NCI-H2081 treated with DMSO at 0.1 percent for 48 hours (cell line): ENCODE measurements at places on chromosomes 13 and 19.

DNA sequence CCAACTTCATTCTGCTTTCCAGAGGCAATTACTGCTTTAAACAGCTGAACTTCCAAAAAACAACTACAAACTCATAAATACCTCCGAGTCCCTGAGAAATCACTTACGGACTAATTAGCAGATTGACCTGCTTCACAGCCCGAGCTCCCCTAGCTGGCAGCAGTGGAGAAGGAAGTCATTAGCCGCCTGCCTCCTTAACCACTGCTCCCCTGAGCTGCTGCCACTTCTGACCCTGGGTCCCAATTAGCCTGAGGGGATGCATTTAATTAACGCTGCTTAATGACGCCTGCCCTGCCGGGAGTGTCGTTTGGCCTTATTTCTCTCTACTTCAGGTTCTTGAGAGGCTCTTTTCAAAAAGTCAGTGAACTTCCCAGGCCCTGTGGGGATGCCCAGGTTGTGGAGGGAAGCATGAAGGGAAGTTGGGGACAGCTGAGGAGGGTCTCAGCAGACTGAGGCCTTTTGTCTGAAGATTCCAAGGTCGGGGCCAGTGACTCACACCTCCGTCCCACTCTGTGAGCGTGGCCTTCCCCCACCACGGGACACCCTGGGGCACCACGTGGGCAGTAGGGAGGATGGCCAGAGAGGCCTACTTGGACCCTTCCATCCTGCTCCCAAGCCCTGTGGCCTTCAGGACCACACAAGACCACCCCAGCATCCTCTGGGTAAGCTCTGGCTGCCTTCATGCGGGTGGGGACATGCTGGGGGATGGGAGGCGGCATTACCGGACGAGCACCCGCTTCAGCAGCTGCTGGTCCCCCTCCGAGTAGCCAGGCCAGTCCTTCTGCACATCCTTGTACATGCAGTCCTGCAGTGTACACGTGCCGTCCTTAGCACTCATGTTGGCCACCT, 19.8 kb upstream of the ISYNA1 start:
- no peak for DNase-seq

- no peak for DNase-seq
Measured at GRCh38 chr19:57682226-57682766, 519 bp downstream of the ZNF551 start.

DNA sequence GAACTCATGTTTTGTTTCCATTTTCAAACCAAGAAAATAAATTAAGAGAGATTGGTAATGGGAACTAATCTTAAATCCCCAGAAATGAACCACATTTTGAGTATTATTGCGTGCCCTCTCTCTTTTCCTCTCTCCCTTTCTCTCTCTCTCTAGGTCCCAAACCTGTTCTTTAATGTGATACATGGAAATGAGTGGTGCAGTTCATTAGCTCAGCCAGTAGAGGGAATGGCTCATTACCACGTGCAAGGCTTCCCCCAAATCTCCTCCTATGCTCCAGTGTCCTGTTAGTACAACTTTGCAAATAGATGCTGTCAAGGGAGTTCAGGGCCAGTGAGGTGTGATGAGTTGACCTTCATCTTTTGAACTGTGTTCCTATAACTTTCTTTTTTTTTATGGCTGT, 178.4 kb downstream of the FGF9 start:
- no peak for DNase-seq

DNA sequence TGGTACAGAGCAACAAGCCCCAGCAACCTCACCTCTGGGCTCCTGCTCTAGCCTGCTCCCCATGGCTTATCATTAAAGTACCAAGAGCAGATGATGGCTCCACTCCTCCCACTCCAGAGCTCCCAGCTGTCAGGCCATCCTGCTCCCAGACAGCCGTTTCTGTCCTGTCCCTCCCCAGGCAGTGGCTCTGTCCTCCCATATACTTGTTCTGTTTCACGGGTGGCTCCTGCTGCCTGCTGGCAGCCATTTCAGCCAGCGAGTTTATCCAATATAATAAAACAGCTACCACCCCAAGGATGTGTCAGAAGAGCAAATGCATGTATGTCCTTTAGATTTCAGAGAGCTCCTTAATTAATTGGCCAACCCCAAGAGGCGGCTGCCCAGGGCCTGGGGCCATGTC, 79.4 kb upstream of the VSTM2B start:
- DNase-seq, result no peak

GRCh38 chr19:21587117-21587461, 81.7 kb downstream of the ZNF429 start:
- DNase-seq, result no peak

GRCh38 chr13:90447734-90448101, 899.8 kb upstream of the MIR17HG start:
- no peak for DNase-seq
